ENCODE measurements at places on chromosomes 3 and 15.

GRCh38 chr3:133880886-133881455 is 14.7 kb downstream of the RAB6B start:
- no peak for DNase-seq

GRCh38 chr3:169256796-169257522 is 406.6 kb downstream of the MECOM start:
- DNase-seq: no peak

- DNase-seq: no peak
These were observed 722.0 kb upstream of the CFAP20DC start for GRCh38 chr3:59771768-59772181.

DNA sequence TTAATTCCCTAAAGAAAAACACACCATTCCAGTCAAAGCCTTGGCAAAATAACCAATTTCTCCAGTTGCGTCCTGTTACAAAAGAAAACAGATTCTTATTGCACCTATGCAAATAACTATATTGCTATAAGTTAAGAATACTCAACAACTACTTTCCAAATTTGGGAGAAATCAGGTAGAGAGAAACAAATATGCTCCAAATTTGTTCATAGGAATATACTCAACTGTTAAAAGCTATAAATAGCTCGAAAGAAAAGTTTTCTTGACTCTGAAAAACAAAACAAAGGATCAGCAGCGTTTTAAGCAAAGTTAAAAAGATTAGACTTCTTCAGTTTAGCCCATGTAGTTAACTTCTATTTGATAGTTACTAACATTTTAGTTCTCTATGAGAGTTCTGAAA is 20.1 kb upstream of the SKIL start:
- DNase-seq: no peak

- no peak for DNase-seq
These were observed 1059.2 kb downstream of the OTOL1 start for GRCh38 chr3:162555761-162556160.

GRCh38 chr3:196991581-196992460 is 23.2 kb upstream of the PIGZ start:
- no peak for DNase-seq

DNA sequence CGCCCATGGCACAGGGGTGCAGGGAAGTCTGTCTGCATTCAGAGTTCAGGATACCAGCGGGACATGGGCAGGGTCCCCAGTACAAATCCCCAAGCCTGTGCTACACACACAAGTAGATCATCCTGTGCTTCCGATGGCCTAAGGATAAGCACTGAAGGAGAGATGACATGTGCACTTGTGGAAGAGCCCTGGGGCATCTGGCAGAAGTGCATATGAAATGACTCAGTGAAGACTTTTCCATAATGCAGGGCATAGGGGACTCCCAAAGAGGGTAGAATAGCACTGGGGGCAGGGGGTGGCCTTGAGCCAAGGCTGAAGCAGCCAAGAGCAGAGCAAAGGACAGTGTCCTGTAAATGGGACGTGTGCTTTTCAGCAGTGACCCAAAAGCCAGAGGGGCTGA is 22.9 kb downstream of the ADAMTS17 start:
- no peak for DNase-seq

- no peak for DNase-seq
These were observed 442.6 kb upstream of the PDZRN3 start for GRCh38 chr3:74067296-74067695.

- no peak for DNase-seq
These were observed 26.8 kb downstream of the LRTM1 start for GRCh38 chr3:54900838-54901591.

DNA sequence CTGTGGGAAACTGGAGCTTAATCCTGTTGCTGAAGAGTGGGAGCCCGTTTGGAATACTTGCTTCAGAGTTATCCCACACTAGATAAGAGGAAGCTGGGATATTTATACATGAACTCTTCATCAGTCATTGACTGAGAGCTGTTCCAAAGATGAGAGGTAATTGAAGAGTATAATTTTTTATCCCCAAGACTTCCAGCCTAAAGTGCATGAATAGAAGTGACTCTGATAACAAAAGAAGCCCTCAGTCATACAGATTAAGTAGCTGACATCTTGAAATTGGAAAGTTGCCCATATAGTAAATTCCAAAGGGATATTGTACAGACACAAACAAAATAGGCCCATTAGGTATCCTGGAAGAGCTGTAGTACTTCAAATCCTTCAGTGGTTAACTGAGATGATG is 268.0 kb downstream of the EPHA3 start:
- no peak for DNase-seq

DNA sequence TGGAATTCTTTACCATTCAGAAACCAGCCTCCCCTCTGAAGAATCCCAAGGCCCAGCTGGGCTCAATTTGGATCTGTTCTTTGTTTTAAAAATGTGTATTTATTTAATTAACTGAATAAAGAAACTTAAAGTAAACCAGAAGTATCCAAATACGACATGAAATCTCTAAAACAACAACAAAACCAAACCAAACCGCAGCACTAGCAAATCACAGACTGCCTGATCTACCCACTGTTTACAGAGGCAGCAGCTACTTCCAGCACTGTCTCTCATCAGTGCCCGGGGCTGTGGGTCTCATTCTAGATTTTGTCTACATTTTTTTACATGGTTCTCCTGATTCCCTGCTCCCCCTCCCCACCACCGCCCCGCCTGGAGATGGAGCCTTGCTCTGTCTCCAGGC is 2.3 kb downstream of the FLNB start:
- DNase-seq: no peak

DNA sequence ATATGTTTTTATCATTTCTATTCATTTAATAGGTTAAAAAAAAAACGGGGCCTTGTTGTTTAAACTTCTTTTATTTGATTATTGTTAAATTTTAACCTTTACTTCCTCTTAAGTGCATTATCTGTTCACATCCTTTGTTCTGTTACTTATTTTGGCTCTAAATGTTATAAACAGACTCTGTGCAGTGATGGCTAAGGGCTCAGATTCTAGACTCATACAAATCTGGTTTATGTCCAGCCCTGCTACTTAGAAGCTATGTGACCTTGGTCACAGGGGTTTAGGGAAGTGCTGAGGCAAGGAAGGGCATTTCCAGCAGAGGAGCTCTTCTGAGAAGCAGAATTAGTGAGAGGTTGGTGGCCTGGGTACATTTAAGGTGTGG is 55.3 kb upstream of the VILL start:
- DNase-seq: no peak

- DNase-seq: no peak
These were observed 468.4 kb downstream of the C3orf38 start for GRCh38 chr3:88618021-88618645.

- DNase-seq: no peak
These were observed 27.6 kb downstream of the SUCNR1 start for GRCh38 chr3:151900884-151901643.

- no peak for DNase-seq
These were observed 50.5 kb upstream of the WNT5A start for GRCh38 chr3:55537563-55537962.

GRCh38 chr3:183114384-183115178 is 15.3 kb upstream of the MCCC1 start:
- peak; percentile 22 for DNase-seq

DNA sequence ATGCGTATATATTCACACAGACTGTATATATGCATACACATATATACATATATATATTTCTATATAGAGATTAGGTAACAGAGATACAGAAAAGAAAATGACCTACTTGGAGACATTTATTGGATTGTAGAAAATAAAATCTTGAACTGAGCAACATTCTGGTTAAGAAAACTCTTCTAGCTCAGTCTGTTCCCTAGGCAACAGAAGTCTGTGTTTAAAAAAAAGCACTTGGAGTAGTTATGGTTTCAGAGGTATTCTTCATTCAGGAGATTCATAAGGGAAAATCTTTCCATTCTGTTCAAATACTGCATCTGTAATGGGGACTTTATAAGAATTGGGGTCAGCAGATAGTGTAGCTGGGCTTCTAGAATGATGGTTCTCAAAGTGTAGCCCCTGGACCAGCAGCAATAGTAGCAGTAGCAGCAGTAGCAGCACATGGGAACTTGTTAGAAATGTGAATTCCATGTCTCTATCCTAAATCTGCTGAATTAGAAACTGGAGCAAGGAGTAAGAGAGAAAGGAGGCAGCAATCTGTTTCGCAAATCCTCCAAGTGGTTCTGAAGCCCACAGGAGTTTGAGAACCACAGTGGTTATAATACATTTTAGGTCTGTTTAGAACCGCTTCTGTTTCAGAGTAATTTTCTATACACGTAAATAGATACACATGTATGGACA is 112.8 kb upstream of the TMEM108 start:
- no peak for DNase-seq

DNA sequence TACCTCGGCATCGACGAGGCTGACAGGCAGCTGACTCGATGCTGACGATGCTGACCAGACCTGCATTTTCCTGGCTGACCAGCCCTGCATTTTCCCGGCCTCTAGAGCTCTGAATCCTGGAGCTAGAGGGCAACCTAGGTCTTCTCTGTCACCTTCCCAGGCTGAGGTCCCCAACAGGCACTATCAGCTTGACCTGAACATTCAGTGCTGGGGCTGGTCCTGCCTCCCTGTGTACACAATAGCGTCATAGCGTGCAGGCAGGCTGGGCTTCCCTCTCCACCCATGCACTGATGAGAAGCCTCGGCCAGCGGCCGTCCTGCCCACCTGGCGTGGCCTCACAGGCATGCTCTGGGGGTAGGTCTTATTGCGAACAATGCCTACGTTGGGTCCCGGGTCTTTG is 62.3 kb upstream of the SNRPA1 start:
- DNase-seq: no peak

- DNase-seq: no peak
These were observed 10.8 kb downstream of the EIF2AK4 start for GRCh38 chr15:39944726-39945125.

DNA sequence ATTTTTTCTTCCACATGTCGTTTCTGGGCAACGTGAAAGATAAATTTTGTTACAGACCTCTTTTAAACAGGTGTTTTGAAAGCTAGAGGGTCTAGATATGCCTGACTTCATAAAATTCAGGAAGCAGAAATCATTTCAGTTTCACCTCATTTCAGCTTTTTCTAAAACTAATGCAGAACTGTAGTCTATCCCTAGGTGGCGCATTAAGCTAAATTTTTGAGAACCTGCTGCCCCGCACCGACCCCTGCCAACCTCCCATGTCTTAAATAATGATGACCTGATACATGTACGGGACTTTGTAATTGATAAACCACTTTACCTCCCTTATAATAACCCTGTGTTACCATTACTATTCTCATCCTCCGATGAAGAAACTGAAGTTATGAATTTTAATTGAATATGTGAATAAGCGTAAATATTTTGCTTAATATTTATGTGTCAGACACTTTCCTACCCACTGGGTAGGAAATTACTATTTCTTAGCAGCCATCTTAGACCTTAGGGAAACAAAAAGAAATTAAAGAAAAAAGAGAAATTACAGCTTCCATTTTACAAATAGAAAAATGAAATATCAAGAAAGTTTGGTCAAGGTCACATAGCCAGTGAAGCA is 78.7 kb upstream of the GCNT3 start:
- no peak for DNase-seq

- DNase-seq: no peak
These were observed 1218.0 kb downstream of the NSUN3 start for GRCh38 chr3:95280711-95281352.

- no peak for DNase-seq
These were observed 243.5 kb downstream of the NFKBIZ start for GRCh38 chr3:102092617-102093466.

DNA sequence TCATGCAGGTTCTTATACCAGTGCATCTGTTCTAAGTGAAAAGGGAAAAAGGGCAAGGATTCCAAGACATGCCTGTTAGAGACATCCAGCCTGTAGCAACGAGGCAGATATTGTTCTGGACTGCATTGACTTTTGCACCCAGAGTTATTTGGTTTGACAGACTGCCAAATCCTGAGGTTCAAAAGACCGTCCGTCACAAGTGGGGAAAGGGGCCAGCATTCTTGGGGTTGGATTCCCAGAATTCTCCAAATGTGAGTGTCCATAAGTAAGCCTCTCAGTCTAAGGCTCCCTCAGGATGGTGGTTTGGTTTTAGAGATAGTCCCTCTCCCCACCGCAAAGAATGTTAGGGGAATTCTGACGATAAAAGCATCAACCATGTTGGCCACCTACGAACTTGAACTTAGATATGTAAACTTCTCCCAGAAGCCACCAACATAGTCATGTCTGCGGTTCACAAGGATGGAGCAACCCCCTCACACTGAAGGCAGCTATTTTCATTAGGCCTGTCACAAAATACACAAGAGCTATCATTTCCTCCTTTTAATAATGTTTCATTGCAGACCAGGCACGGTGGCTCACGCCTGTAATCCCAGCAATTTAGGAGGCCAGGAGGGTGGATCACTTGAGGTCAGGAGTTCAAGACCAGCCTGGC is 13.6 kb upstream of the LACTB start:
- DNase-seq: no peak

Data from NCI-H1436 treated with DMSO at 0.1 percent for 48 hours (cell line).